Stimulated activated CD4-positive, alpha-beta T cell treated with anti-CD3 and anti-CD28 coated beads, Interleukin-1b, Interleukin-23, amount 100 ng/mL, for 1 hour (primary cell): ENCODE measurements at places on chromosomes 12 and 14.

GRCh38 chr12:70241845-70242244 lies 1.4 kb upstream of the CNOT2 start:
- DNase-seq = no peak

DNA sequence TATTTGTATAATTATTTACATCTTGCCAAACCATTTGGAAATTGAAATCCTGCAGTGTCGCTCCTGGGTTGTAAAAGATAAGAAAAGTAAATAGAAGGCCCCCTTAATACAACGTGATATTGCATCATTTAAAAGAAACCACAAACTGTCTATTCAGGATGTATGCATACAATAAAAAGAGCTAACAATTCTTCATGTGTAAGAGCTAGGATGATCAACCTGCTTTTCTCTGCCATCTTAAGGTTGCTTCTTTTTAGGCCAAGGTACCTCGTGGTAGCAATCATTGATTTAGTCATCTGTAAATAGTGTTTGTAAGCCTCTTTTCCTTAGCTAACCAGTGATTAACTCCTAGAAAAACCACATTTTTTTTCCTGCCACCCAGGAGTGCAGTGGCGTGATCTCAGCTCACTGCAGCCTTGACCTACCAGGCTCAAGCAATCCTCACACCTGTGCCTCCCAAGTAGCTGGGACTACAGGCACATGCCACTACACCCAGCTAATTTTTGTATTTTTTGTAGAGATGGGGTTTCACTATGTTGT lies 3.3 kb upstream of the USP44 start:
- no peak for DNase-seq

GRCh38 chr12:14654416-14654815 lies 42.0 kb downstream of the GUCY2C start:
- no peak for DNase-seq

DNA sequence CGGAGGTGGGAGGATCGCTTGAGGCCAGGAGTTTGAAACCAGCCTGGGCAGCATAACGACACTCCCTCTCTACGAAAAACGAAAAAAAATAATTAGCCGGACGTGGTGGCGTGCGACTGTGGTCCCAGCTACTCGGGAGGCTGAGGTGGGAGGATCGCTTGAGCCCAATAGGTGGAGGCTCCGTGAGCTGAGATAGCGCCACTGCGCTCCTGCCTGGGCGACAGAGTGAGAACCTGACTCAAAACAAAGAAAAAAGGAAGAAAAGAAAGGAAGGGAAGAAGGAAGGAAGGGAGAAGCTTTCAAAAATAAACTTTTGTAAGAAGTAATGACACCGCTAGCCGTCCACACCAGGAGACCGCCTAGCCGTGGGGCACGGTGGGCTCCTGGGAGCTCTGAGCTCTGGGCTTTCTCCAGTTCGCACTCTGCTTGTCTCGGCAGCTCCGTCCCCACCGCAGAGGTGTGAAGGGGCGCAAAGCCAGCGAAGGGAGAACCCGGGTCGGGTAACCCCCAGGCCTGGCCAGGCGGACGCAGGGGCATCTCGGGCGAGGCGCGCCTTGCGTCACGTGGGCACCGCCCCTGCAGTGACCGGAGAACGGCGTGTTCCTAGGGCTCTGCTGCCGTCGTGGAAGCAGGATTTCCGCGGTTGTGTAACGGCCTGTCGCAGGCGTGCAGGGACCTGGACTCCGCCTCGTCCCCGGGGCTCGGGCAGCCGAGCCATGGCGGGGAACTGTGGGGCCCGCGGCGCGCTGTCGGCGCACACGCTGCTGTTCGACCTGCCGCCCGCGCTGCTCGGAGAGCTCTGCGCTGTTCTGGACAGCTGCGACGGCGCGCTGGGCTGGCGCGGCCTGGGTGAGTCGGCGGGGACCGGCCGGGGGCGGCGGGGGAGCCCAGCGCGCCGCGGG lies at the start of gene IRAK3:
Gene IRAK3 (plus strand): TSS at position 631 of the 902 bp plus-strand sequence. CDS start 86 bp downstream, at position 717.
- DNase-seq = no peak

DNA sequence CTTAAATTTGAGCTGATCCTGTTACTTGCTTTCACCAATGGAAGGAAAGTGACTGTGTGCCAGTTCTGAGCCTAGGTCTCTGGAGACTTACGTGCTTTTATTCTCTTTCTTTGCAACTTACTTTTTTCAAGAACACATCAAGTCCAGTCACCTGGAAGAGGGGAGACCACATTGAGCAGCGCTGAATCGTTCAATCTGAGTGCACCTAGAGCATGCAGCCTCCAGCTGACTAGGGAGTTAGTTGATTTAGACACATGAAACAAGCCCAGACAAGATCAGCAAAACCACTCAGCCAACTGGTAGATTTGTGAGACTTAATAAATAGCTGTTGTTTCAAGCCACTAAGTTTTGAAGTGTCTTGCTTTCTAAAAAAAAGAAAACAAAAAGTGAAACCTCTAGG lies 1014.8 kb upstream of the FBXO33 start:
- no peak for DNase-seq

- DNase-seq = no peak
Observed at GRCh38 chr14:26143057-26143456, 454.8 kb downstream of the NOVA1 start.

DNA sequence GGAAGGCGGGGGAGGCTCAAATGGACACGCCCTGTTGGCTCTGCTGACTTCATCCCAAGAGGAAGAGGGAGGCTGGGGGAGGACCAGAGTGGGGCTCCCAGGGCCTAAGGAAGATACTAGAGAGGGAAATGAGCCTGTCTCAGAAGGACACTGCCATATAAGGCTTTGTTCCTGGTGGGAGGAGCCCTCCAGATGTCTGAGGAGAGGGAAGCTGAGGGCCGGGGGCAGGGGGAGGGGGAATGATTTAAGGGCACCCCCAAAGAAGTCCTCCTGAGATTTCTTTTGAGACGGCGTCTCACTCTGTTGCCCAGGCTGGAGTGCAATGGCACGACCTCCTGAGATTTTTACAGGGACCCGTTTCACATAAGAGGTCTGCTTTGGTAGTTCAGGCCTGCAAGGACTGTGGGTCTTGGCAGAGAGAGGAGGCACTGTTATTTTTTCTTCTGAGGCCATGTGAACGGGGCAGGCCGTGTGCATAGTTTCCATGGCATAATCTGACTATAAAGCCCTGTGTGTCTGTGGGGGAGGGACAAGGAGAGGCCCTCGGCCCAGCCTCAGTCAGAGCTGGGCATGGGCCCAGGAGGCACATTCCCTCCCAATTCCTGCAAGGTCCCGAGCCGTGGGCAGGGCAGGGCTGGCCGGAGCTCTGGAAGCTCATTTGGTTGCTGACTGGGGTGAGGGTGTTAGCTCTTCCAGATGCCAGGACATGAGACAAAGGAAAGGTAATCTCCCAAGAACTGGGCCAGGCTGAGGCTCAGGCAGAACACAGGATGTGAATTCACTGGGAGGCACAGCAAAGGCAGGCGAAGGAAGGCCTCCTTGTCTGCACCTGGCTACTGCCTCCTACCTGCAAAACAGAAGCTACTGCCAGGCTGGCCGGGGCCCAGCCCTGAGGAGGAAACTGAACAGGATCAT lies 22.2 kb upstream of the PLEKHG3 start:
- no peak for DNase-seq

DNA sequence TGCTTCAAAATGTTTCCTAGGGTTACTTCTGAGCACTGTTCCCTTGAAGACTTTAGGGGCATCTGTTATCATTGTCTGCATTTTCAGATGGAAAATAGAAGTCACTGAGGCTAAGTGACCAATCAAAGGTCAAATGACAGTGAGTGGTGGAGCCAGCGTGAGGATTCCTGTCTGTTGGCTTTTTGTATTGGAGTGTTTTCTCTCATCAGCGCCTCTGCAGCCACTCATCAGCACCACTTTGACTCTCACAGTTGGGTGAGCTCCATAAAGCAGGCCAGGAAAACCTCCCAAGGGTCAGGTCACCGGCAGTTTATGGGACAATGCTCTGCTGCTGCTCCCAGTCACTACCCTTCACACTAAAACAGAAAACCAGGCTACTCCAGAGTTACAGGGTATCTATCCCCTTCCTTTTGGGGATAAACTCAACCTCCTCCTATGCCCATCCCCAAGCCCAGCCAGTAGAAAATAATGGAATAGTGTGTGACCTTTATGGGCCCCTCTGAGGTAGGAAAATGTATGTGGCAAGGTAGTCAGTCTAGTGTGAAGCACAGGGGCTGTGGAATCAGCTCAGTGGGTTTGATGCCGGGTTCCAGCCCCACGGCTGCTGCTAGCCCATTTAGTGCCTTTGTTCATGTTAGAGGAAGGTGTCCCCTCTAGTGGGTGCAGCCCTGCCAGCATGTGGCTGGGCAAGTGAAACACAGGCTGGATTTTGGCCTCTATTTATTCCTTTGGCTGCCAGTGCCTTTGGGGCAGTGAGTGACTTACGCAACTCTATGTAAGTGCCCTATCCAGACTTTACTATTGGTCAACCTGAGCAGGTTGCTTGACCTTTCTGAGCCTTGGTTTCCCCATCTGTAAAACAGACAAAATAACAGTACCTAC lies 133.8 kb upstream of the CPM start:
- no peak for DNase-seq

- no peak for DNase-seq
Observed at GRCh38 chr14:94771158-94771905, 1.4 kb upstream of the GSC start.
